ENCODE measurements at places on chromosomes 12 and 14.

DNA sequence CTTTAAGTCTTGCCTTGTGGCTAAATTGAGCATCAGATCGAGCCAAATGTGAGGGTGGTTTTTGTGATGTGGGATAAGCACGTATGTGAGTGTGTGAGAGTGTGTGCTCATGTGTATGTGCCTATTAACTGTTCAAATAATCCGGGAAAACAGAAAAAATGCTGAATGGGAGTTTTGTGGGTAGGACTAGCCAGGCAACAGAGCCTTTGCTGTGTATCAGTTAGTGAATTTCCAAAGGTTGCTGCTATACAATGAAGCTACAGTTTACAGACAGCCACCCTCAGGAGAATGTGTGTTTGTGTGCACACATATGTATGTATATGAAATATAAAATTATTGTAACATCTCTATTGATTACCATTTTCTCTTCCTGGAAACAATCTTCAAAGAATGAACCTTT is 154.0 kb downstream of the SOX5 start:
- no peak for DNase-seq

GRCh38 chr14:73290279-73290678 is 53.0 kb downstream of the PAPLN start:
- DNase-seq: no peak

DNA sequence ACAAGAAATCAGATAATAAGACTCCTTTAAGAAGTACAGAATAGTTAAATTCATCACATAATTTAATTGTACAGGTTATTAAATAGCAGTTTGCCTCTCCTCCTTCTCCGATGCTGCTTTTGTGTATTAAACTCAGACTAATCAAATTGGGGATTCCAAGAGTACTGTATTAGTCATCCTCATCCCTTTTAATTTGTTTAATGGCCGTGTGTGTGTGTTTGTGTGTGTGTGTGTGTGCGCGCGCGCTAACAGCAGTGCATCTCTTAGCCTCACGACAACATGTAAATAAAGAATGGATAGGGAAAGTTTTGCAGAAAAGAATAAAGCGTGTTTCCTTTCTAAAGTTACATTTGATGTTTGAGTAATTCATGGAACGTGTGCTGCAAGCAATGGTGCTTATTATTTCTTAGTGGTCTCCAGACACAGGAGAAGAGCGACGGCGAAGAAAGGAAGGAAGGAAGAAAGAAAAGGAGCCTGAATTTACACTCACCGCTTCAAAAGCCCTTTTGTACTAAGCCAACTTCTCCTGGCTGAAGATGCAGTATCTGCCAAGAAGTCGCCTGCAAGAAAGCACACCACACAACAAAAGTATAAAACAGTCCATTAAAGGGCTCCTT is 220.3 kb downstream of the ASCL1 start:
- no peak for DNase-seq

DNA sequence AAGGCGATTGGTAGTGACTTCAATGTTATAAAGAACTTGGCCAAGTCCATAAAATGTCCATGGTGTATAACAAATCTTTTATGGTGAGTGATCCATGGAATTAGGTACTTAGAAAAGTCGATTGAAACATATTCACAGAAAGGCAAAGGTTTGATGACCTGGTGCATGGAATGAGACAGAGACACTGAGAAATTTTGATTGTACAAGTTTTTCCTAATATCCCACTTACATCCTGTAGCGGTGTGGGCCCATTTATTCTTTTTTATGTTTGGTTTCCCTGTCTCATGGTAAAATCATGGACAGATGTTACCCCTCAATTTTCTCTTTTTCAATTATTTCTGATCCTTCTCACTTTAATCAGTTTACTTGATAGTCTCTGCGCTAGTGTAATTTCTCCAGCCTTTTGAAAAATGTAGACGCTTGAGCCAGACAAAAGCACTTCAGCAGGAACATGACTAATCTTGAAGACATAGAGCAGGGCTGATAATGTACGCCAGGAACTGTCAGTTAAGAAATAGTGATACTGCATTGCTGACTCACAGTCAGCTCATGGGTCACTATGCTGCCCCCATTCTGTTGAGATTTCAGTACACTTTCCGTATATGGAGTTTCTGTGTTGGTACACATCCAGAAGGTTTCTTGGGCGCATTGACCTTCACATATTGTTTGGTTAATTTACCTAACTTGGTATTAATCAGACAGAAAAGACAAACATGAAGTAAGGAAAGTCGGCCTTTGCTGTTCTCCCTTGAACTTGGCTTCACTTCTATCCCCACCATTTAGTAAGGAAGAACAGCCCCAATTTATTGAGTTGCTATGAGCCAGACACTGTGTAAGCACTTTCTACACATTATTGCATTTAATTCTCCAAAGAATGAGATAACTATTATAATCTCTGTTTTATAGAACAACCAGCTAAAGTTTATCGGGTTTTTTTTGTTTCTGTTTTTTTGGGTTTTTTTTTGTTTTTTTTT is 841.7 kb downstream of the DIO2 start:
- DNase-seq: peak; percentile 69

DNA sequence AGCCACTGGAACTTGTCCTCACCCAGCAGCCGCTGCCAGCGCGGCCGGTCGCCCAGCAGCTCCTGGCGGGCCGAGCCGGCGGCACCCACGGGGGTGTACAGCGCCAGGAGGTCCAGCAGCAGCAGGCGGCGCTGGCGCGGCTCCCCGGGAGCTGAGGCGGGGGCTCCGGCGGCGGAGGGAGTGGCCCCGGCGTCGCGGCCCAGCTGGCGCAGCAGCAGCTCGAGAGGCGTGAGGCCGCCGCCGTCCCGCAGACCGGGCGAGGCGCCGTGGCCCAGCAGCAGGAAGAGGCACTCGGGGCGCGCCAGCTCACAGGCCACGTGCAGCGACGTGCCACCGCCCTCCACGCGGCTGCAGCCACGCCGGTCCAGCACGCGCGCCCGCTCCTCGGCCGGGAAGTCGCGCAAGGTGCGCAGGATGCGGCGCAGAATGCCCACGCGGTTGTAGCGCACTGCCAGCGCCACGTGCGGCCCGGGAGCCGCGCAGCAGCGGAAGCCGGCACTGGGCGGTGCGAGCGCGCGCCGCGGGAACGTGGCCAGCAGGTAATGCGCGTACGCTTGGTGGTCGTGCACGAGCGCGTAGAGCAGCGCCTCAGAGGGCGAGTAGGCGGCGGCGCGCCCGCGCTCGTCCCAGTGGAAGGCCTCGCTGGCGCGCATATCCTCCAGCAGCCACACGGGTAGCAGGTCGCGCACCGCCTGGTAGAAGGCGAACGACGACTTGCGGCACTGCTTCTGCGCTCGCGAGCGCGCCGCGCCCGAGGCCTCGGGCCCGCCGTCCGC is 2.3 kb downstream of the ANKRD9 start:
- DNase-seq: no peak

DNA sequence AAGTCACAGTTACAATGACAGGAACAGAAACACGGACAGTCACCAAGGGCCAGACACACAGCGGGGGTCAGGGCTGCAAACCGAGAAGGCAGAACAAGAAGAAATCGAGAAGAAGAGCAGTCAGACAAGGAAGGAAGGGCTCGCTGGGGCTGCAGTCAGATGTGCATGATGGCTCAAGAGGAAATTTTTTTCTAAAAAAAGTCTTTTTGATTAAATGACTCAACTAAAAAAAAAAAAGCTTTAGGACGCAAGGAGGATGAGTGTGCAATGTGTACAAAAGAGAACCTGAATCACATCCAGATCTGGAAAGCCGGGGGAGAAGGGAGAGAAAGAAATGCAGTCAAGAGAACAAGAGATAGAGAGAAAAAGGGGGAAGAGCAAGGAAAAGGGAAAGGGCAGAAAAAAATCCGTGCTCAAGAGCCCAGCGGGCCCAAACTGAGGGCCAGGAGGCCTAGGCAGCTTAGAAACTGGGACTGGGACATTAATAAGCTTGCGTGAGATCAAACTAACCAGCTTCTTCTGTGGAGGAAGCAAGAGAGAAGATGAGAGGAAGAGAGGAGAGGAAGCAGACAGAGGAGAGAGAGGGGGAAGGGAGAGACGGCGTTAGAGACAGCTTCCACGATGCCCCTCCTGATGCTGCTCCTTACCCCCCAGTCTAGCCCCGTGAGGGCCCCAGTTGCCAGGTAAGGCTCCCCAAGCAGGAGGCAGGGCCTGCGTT is 6.7 kb downstream of the IFFO1 start:
- DNase-seq: no peak

GRCh38 chr12:54565310-54565985 is 16.0 kb downstream of the PDE1B start:
- DNase-seq: peak; percentile 18

- DNase-seq: peak; percentile 49
Measured at GRCh38 chr12:13101821-13102375, 1.6 kb downstream of the GSG1 start.

DNA sequence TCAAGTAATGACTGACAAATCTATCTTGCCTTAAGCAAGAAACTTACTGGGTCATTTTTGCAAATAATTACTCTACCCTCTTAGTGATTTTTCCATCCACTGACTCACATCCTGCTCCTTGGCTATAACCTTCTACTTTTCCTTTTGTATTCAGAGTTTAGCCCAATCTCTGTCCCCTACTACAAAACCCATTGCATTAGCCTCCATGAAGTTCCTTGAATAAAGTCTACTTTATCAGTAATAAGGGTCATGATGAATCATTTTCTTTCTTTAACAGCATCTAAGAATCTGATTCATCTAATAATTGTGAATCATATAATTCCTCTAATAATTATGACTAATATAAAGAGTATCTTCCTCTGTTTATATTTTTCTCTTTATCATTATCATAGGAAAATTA is 132.6 kb downstream of the NTS start:
- DNase-seq: no peak

GRCh38 chr14:75250800-75251199 is 27.8 kb upstream of the FOS start:
- DNase-seq: no peak

- DNase-seq: no peak
Measured at GRCh38 chr12:24127919-24128721, 178.7 kb upstream of the SOX5 start.

DNA sequence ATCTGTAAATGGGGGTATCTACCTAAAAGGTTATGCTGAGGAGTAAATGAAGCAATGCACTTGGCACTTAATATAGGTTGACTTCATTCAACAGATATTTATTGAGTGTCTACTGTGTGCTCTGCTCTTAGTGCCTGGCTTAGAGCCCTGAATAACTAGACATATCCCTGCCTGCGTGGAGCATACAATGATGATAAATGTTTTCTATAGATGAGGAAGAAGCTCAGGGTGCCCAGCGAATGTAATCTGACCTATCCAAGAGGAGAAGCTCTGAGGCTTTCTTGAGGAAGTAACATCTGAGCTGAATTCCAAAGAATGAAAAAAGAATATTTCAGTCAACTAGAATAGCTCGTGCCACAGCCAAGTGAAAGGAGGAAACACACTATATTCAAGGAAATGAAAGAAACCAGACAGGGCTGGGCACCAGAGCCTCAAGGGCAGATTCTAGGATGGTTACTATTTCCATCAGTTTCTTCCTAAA is 17.9 kb upstream of the HIGD1C start:
- DNase-seq: no peak

DNA sequence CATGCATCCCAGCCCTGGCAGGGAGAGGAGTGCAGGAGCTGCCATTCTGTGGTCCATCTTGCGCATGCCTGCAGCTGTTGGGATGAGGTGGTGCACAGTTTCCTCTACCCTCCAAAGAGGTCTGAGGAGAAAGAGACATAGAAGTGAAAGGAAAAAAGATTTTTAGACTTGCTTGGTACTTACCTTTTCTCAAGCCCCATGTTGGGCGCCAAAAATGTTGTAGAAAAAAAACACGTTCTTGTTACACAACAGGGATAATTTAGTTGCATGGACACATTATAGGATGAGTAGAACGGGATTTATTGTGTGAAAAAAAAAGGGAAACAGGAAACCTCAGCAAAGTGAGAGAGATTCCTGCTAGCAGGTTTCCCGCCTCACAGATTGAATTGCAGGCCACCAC is 244.4 kb upstream of the GARIN2 start:
- DNase-seq: no peak

DNA sequence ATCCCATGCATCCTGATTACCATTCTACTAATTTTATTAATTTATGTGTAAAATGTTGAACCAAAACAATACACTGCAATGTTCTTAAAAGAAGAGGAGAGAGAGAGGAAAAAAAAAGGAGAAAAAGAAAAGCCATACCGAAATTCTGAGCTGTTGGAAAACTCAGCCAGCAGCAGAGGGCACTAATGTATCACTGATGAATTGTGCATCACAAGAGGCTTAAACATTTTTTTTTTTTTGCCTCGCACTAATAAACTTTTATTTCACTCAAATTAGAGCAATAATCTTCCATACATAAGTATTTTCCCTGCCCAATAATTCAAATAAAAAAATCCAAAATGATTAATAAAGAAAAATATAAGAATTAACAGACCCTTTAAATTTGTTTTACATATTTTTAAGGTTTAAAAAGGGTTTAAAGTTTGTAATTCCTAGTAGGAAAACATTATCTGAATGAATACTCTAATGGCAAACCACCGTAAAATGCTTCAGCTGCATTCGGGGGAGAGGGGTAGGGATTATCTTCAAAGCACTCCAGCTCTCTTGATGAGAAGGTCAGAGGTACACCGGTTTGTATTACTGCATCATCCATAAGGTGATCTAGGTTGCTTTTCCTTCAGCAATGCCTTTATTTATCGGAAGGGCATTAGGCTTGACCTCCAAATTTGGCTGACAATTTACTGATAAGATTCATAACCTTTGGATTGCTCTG is 41.9 kb downstream of the ATP23 start:
- DNase-seq: no peak

- no peak for DNase-seq
Measured at GRCh38 chr12:63795032-63795687, 15.5 kb downstream of the RXYLT1 start.

DNA sequence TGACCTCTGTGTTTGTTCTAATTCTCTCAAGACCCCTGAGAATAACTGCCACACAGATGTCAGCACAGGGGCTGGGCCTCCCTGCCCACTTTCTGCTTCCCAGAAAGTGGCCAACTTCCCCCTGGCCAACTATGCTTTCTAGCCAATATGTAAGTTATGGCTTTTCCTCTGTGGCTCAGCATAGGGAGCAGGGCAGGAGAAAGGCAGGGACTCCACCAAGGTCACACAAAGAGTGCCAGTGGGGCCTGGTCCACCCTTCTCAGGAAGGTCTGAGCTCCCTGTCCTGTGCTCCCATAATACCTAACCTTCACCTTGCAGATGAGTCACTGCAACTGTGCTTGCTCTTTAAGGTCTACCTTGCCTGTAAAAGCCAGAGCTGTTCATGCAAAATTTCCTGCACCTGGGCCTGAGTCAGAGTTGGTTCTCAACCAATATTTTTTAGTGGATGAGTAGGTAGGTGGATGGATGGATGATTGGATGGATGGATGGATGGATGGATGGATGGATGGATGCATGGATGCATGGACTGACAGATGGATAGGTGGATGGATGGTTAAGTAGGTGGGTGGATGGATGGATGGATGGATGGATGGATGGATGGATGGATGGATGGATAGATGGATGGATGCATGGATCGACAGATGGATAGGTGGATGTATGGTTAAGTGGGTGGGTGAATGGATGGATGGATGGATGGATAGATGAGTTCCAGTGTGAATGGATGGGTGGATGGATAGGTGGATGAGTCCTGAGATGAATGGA is 64.2 kb downstream of the DIO3 start:
- no peak for DNase-seq

Data from urothelium cell line (cell line).